NCI-H2171 treated with DMSO at 0.1 percent for 48 hours (cell line): ENCODE measurements at places on chromosomes 1 and 21.

DNA sequence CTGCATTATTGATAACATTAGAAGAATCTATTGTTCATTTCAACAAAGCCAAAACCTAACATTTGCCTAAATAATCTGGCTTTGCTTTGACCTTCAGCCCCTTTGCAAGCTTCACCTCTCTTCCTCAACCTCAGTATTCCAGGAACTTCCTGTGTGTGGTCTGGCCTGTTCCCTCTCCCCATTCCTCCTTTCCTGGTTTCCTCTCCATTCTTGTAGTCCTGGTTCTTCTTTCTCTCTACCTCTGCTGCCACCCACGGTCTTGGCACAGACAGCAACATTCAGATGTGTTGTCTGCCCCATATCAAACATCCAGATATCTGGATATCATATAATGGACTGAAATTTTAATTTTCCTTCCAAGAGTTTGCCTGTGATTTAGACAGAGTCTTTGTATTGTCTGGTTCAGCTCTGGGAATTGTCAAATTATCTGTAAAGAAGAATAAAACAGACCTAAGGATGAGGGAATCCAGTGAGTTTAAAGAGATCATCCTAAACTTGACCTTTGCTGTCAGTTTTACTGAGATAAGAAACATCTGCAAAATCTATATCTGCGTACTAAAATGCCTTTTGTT is 148.1 kb upstream of the KCTD3 start:
- no peak for DNase-seq

GRCh38 chr1:216464489-216464888 is 41.2 kb upstream of the USH2A start:
- DNase-seq, result no peak

- peak; percentile 22 for DNase-seq
These were observed 91.7 kb downstream of the LIPI start for GRCh38 chr21:14119038-14119437.

GRCh38 chr1:210159211-210159610 is 73.4 kb upstream of the SERTAD4 start:
- DNase-seq, result no peak

DNA sequence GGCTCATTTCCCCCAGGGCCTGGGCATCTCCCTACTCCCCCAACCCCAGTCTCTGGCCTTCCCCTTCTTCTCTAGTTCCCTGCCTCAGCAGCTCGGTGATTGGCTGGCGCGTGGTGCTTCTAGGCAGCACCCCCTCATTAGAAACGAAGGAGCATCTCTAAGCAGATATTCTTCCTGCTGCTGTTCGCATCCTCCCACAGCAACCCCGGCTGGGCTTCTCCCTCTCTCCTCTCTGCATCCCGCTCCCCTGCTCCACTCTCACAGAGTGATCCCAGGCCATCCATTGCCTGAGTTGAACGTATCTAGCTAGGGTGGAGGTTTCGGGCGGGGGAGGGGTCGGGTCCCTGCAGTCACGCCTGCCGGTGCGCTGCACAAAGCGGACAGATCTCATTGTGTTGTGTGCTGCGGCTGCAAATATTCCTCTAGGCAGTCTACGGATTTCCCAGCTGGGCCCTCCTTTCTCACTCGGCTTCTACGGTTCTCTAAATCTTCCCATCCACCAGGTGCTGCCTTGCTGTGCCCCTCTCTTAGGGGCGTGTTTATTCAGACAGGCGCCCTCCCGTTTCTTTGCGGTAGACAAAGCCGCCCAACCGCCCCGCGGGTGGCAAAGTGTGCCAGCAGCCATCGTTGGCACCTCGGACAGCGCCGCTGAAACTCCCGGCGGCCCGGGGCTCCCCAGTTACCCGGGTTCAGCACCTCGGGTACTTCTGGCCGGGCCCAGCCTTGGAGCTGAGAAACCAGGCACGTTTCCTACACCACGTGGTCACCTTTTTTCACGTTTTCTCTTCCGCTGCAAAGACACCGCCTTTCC is 2.2 kb downstream of the CACNA1E start:
- no peak for DNase-seq

DNA sequence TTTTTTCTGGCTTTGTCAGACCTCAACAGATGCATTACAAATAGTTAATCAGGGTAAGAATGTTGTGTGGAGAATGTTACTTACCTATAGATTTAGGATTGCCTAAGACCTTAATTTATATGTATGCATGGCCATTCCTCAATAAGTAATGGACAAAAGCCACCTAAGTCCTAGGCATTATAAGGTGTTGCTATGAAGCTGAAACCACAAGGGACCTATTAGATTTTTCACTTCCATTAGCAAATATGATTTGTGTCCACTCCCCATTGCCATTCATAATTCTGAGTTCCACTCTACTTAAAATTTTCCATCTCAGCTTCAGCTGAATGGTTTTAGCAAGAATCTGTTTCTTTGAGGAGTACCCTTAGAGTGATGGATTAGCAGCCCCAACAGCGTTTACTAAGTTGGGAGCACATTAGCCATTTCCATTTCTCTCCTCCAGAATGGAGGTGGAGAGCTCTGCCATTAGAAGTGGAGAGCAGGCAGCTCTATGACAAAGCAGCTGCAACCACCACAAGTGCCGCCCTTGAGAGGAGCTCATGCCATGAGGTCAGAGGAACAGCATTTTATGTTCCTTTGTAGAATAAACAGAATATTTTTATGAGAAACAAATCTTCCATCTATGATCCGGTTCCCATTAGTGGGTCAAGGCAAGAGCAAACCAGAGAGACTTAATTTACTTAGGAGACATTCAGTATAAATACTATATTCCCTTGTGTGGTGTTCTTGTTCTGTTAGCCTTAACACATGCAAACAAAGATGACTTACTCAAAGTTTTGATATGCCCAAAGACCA is 28.9 kb upstream of the C1orf87 start:
- no peak for DNase-seq

- no peak for DNase-seq
These were observed 40.2 kb downstream of the SNRPE start for GRCh38 chr1:203901581-203901980.
